ENCODE measurements at places on chromosomes 5 and 9.

- no peak for DNase-seq
These were observed 25.4 kb downstream of the MRPL22 start for GRCh38 chr5:154966081-154966841.

DNA sequence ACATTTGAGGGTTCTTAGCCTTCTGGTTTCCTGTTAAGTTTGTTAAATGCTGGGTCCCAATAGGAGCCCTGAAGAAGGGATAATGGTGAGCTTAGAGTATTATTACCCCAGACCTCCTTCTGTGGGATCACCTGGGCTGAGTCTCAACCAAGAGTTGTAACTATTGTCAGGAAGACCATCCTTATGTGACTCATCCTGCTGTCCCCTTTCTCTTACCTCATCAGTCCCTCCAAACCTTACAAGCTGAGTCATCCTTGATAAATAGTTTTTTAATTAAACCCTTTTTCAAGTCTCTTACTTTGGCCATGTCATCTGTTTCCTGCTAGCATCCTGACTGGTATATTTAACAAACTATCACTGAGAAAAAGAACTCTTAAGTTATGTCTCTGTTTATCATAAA lies 502.8 kb downstream of the LRRC70 start:
- no peak for DNase-seq

DNA sequence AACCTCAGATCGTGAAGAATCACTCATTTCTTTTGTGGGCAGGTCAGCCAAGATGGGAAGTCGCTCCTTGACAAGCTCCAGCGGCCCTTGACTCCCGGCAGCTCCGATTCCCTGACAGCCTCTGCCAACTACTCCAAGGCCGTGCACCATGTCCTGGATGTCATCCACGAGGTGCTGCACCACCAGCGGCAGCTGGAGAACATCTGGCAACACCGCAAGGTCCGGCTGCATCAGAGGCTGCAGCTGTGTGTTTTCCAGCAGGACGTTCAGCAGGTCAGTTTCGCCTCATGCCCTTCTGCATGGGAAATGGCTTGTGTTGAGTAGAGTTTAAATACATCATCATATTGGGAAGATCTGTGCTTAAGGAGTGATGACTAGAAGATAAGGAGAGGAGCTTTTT lies 173.3 kb downstream of the TRIO start:
- DNase-seq = no peak

DNA sequence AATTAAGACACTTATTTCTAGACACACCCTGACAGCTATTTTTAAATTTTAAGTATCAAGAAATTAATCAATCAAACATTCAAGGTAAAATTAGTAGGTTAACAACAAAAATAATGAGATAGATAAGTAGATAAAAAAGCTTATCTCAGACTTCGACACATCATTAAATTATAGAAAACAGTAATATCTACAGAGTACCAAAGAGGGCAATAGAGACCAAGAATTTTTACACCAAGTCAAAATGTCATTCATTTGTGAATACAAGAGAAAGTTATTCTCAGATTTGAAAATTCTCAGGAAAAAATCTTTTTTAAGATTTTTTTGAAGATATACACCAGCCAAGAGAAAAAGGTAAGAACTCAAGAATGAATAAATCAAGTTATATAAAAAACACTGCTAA lies 445.6 kb downstream of the ACTL7B start:
- DNase-seq = no peak

DNA sequence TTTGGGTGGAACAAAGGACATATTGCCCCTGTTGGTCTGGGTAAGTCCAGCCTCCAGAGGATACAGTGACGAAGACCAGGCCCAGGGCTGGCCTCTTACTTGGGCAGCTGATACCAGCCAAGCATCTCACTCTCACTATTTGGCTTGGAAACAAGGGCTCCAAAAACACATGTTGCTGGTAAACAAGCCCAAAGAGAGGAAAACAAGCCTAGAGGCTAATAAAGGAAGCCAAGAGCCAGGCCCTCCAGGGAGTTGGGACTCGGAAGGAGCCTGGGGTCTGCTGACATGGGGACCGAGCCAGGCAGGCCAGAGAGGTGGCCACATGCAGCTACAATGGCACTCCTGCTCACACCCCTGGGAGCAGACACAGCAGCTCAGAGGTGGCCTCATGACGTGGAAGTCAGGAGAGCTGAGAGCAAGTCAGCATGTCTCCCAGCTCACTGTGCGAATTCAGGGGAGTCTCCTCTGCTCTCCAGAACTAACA lies 5.7 kb downstream of the SPARC start:
- no peak for DNase-seq

GRCh38 chr9:72151104-72151503 lies 1.9 kb downstream of the GDA start:
- no peak for DNase-seq
